ENCODE measurements at places on chromosomes 1 and 21.

DNA sequence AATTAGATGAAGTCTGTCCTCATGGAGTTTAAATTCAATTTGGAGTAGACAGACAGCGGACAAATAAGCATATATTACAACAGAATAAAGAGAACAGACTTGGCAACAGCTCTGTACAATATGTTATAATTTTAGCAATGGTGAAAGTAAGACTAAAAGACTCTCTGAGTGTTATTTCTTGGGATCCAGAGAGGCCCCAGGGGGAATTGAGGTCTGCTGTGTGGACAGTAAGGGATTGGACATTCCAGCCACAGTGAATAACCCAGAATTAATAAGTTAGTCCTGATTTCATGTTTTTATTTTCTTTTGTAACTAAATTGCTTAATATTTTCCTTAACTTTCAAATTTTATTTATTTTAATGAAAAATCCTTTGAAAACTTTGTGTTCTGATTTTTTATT lies 101.7 kb downstream of the PATJ start:
- no peak for DNase-seq

DNA sequence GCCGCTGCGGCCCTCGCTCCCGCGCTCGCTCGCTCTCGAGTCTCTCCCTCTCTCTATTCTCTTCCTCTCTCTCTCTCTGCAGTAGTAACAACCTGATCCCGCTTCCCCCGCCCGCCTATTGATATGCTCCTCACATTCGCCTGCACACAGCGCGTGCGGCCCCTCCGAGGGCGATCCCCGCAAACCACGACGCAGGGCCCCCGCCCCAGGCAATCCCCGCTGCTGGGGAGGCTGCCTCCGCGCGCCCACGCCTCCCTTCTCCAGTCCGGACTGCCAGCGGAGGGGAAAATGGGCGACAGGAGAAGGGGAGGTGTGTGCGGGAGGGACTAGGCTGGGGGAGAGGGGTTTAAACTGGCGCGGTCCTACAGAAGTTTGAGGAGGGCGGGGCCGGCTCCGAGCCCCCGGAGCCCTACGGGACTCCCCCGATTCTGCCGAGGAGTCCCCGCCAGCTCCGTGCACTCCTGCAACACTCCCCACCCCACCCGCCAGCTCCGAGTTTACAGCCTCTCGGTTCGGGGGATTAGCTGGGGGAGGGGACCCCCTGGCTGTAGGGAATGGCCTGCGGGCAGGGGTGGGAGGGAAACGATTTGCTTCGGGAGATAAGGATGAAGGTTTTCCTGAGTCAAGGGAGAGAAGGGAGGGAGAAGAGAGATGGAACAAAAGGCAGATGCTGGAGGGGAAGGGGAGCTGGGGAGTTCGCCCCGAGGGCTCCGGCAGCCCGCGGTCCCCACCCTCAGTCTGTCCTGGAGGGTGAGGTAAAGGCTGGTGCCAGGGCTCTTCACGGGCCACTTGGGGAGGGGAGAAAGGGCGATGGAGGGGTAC lies 66.6 kb downstream of the SYT2 start:
- DNase-seq: no peak

DNA sequence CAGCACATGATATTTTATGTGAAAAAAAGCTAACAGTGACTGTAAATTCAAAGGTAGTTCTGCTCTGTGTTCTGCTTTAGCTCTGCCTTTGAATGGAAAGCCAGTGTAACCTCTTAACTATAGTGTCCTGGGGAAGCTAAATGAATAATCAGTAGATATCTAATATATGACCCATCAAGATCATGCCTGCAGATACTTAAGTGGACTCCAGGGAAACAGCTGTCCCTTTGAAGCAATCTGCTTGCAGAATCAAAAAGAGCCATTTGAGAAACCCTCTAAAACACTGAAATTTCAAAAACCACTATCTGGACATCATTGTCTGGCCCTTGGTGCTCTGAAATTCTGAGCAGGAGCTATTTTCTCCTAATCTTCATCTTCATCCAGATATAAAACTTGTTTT lies 104.2 kb upstream of the ADGRL4 start:
- DNase-seq: no peak

DNA sequence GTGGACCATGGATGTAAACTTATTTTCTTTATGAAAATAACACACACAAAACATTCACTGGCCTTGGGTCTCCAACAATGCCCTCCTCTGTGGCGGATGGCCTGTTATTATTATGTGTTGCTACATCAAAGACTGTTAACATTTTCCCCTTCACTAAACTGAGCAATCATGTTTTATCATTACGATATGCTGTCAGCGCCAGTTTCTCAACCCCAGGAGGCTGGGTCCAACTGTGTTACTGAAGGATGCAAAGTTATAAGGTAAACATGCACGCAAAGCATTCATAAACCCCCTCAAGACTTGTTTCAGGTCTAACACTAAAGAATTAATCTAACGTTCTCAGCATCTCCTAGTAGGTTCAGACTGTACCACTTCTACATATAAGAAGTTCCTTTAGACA lies 6.0 kb upstream of the DUSP10 start:
- no peak for DNase-seq

DNA sequence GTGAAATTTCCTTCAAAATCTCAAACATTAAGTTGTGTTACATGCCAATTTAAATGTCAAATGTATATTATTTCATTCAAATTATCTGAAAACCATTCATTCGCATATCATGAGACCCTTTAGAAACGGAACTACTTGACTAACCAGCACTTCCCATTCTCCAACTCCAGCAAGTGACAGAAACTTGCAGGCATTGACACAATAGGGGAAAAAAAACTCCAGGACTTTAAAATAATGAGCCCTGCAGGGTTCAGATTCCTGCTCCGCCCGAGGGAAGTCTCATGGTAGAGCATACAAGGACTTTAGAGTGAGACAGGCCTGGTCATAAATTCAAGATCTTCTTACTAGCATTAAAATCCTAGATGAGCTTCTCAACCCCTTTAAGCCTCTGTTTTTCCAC lies 138.9 kb downstream of the NR5A2 start:
- no peak for DNase-seq

- DNase-seq: no peak
These were observed 11.9 kb upstream of the ZBTB21 start for GRCh38 chr21:42022091-42022430.

GRCh38 chr21:15208786-15209185 lies 144.0 kb upstream of the NRIP1 start:
- no peak for DNase-seq

DNA sequence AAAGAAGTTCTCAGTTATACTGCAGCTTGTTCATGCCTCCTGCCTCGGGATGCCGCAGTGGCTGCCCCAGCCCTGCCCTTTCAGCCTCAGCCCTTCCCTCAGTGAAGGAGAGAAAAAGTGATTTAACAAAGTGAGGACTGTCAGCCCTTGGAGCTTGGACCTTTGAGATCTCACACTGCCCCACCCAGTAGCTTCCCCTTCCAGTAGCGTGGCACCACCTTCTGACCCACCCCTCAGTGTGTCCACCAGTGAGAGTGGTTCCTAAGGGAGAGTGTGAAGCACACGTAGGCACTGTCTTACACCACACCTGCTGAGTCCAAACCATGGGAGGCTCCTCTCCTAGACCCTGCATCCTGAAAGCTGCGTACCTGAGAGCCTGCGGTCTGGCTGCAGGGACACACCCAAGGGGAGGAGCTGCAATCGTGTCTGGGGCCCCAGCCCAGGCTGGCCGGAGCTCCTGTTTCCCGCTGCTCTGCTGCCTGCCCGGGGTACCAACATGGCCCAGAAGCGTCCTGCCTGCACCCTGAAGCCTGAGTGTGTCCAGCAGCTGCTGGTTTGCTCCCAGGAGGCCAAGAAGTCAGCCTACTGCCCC lies at the start of gene CDA:
CDA (plus strand) TSS at position 464 of the 592 bp plus-strand sequence; CDS start at position 497, 33 bp downstream.
- no peak for DNase-seq

- DNase-seq: no peak
These were observed 85.3 kb downstream of the LEPR start for GRCh38 chr1:65505547-65506300.

- DNase-seq: no peak
These were observed 4.7 kb downstream of the CELSR2 start for GRCh38 chr1:109253803-109254620.

GRCh38 chr1:209853676-209854075 lies 25.9 kb downstream of the UTP25 start:
- no peak for DNase-seq

DNA sequence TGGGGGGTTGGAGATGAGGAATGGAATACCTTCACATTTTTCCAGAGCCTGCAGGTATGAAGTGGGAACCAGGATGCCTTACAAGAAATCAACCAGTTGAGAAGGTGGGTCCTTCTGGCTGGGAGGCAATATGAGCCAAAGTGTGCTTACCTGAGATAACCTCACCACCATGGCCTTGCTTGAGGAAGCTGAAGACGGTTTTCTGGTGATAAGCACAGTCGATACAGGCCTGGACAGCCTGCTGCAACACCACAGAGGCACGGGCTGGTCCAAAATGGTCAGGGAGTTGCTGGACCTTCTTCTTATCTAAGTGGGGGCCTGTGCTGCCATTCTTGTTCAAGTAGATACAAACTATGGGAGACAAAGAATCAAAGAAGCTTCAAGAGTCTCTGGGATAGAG lies 27.0 kb upstream of the SLFNL1 start:
- DNase-seq: no peak

DNA sequence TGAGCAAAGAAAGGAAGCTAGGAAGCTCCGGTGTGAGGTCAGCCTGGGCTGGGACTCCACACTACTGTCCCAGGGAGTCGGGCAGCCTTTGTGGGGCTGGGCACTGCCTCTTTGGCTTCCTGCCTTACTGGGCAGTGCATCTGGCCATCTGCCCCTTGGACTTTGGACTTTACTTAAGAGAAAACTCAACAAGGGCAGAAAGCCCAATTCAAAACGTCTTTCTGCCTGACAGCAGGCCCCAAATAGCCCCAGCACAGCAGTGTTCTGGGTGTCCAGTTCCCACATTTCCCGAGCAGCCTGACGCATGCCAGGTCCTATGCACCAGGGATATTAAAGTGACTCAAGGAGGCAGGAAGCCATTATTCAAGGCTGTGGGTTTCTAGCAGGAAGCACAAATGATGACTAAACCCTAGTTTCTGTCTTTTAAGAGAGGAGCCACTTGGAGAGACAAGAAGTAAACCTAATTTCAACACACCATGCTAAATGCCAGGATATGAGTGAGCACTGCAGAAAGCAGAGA lies 37.9 kb upstream of the EDEM3 start:
- DNase-seq: no peak

- DNase-seq: no peak
These were observed 282.5 kb downstream of the VAV3 start for GRCh38 chr1:107682467-107682866.

DNA sequence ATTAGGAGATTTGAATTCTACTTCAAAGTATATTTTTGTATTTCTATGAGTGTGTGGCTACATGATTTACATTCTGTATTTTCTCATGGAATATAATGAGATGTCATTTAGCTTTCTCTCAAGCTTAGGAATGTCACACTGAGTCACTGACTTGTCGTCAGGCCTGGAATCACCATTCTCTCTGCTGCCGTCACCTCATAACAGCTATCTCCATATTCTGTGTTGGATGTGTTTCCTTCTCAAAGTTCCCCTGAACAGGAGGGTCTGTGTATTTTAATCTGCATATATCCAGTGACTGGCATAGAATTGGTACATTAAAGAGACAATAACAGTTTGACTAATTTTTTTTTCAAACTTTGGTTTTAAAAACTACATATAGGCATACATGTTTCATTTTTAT lies 35.9 kb downstream of the LYPLAL1 start:
- DNase-seq: no peak

- DNase-seq: no peak
These were observed 5.3 kb downstream of the RPS8 start for GRCh38 chr1:44780583-44781121.

DNA sequence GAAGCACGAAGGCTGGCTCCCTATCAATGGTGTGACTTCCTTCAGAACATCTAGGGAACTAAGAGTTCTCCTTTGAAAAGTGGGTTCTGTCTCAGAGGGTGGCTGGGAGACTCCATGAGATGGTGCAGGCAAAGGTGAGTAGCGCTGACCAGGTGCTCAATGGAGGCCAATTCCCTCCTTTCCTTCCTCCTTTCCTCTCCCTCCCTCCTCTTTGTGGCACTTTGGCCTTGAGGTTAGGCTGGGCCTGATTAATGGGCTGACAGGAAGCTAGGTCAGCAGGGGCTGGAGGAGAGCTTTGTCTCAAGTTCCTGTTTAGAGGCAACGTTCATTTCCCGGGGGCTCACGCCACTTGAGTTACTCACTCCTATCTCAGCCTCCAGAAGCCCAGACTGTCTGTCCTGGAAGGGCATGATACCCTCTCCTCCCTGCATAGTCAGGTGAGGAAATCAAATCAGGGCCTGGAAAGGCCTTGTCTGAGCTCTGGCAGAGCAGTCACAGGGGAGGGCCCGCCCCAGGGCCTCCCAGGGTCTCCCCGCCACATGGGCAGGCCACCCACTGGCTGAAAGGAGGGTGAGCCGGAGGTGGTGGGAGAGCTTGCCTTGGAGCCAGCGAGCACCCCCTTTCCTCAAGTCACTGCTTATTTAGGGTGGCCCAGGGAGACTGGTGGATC lies 58.4 kb upstream of the SSBP3 start:
- no peak for DNase-seq

- no peak for DNase-seq
These were observed 6.8 kb downstream of the DESI2 start for GRCh38 chr1:244659694-244660093.

GRCh38 chr1:192866241-192866868 lies 57.5 kb downstream of the RGS2 start:
- no peak for DNase-seq

DNA sequence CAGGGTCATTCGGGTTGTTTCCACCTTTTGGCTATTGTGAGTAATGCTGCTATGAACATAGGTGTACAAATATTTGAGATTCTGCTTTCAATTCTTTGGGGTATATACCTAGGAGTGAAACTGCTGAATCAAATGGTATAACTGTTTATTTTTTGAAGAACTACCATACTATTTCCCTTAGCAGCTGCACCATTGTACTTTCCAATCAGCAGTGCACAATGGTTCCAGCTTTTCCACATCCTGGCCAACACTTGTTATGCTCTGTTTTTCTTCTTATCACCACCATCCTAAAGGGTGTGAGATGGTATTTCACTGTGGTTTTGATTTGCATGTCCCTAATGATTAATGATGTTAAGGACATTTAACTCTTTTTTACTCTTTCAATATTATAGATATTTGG lies 3.6 kb upstream of the ABCA4 start:
- no peak for DNase-seq
